ENCODE measurements at places on chromosomes 1 and 21.
A peak's percentile ranks its signal among the peaks of the same experiment; 100 is the strongest.

- no peak for DNase-seq
Measured at GRCh38 chr1:117871013-117871412, 58.4 kb downstream of the GDAP2 start.

DNA sequence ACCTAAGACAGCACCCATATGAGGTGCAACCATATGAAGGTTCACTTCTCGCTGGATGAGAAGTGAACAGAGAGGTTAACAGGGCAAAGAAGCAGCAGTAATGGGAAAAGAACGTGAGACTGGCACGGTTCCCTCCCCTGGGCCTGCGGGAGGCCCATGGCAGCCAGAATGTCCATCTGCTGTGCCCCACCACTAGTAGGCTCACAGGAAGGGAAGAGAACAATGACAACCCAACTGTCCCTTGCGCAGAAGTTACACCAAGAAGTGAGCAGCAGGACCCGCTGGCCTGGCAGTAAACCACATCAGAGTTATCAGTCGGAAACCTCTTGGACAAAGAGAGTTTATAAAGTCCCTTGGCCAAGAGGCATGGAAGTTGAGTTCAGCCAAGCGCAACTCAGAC is 11.3 kb downstream of the HIVEP3 start:
- no peak for DNase-seq

DNA sequence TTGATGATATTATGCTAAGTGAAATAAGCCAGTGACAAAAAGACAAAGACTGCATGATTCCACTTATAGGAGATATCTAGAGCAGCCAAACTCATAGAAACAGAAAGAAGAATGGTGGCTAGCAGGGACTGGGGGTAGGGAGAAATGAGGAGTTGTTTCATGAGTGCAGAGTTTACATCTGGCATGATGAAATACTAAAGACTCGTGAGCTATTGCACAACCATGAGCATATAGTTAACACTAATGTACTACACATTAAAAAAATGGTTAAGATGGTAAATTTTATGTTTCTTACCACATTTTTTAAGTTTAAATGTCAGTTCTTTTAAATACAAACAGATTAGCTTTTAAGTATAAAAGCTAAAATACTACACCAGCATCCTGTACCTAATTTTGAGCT is 57.8 kb downstream of the ESRRG start:
- no peak for DNase-seq

DNA sequence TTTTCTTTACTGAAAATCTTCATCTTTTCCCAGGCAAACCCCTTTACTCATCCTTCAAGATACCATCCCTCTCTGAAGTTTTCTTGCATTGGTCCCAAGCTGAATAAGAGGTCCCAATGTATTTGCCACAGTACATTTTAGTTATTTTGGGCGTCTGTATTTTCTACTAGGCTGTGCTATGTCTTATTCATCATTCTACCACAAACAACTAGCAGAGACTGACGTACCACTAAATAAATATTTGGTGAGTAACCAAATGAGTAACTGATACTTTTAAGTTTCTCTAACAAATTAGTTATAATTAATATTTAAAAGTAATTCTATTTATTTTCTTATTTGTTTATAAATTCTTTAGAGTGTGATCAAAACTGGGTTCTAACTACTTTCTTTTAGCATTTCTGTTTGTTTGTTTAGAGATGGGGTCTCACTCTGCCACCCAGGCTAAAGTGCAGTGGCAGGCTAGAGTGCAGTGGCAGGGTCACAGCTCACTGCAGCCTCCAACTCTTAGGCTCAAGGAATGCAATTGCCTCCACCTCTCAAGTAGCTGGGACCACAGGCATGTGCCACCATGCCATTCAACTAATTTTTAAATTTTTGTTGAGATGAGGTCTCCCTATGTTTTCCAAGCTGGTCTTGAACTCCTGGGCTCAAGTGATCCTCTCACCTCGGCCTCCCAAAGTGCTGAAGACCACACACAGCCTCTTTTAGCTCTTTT is 33.1 kb downstream of the NDC1 start:
- no peak for DNase-seq

DNA sequence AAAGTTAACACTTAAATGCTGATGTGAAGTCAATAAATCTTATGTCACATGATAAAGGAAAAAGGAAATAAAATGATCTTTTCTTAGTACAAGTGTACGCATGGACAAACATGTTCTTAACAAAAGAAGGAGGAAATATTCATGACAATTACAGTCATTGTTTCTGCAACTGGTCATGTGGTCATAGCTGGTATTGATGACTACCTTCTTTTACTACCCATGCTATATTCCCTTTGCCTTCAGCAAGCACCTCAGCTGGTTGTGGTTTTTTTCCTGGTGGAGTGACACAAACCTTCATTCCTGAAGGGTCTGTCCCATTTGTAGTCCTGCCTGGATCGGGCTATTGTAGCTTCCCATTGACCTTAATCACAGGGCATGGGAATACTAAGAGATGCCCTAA is 23.4 kb upstream of the TSHB start:
- DNase-seq = no peak

DNA sequence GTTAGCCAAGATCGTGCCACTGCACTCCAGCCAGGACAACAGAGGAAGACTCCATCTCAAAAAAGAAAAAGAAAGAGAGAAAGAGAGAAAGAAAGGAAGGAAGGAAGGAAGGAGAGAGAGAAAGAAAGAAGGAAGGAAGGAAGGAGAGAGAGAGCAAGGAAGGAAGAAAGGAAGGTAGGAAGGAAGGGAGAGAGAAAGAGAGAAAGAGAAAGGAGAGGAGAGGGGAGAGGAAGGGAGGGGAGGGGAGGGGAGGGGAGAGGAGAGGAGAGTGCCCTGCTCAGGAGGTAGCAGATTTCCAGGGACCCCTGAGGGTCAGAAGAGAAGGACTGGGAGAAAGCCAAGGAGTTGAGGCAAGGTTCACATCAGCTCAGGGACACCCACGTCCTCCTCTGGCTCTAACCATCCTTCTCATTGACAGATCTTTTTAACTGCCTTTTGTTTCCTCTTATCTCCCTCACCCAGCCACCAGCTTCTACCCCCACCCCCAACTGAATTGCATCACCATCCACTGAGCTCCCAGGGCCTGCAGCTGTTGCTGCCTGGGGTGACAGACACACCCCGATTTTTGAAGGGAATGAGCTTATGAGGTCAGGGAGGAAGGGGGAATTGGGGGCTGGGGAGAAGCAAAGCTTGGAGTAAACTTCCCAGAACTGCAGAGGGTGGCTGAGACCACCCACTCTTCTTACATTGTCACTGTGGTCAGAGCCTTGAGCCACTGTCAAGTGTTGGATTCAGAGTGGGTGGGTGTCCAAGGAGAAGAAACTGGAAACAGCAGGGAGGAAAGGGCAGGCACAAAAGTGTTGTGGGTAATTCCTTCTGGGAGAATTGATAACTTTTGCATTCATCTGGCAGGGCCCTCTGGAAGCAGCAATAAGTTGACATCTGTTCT is 91.6 kb downstream of the GLUL start:
- DNase-seq = peak; percentile 35

GRCh38 chr1:38651669-38652068 is 207.9 kb downstream of the RRAGC start:
- DNase-seq = no peak

DNA sequence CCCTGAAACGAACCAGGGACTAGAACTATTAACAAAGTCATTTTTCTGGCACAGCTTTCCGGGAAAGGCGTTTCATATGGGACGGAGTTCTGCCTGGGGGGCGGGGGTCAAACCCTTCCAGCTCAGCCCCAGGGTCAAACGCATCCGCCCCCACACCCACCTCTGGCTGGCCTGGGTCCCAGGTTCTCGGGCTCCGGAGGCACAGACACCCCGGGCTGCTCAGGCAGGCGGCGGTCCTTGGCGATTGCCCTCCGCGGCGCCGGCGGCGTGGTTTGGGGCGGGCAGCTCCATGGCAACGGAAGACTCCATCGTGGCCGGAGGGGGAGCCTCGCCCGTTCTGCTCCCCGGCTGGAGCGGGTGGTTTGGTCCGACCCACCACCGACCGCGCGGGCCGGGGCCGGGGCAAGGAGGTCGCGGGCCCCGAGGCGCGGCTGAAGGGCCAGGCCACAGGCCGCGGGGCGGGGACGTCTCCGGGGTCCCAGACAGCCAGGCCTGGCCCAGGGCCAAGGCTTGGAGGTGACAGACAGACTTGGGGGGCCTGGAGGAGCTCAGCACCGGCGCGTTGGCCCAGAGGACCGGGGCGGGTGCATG is at the start of gene CFAP74:
TSS of gene CFAP74 (minus strand) at position 246 of the 591 bp plus-strand sequence. CDS start 12,830 bp downstream, outside the sequence.
- DNase-seq = peak; percentile 29

- DNase-seq = no peak
Measured at GRCh38 chr21:46363698-46364097, 39.7 kb downstream of the PCNT start.

- peak; percentile 77 for DNase-seq
Measured at GRCh38 chr1:53654216-53655210, 84.5 kb downstream of the GLIS1 start.

- DNase-seq = no peak
Measured at GRCh38 chr1:12209495-12209832, 20.4 kb upstream of the VPS13D start.

GRCh38 chr21:45592208-45592619 is 50.0 kb upstream of the SLC19A1 start:
- DNase-seq = no peak

- no peak for DNase-seq
Measured at GRCh38 chr1:111943066-111943465, 46.4 kb downstream of the KCND3 start.

DNA sequence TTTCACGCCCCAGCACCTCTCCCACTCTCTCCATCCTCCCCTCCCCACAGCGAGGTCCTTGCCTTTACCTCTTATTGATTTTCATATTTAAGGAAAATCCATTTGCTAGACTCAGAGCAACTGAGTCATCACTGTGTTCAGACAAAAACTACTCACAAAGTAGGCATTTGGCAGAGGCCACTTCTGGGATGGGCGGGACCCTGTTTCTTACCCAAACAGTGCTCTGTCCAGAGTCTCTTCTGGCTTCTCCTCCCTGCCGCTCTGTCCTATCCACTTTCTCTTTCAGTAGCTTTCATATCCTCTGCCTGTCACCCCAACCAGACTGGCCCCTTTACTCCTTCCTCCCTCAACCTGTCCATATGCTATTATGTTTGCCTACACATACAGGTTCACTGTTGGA is 2.4 kb upstream of the NAV1 start:
- peak; percentile 89 for DNase-seq

DNA sequence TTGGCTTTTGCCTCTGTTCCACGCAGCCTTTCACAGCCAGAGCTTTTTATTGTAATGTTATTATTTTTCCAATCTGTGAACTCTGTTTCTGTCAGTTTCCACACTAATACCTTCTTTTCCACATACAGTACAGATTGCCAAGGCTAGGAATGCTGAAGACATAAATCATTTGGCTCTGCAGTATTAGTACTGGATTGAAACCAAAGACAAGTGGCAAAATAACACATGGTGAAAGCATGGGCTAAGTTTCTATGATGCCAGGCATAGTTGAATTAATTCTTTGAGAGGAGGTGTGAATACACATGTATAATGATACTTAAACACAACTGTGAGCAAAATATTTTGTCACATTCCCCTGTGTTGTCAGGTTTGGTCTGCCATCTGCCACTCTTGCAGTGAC is 73.5 kb downstream of the TMEM200B start:
- peak; percentile 14 for DNase-seq

All from astrocyte (in vitro differentiated cells and primary cell).